AG08396 (cell line): ENCODE measurements at places on chromosomes 11 and 22.

GRCh38 chr22:19289475-19290161 is 1.9 kb downstream of the CLTCL1 start:
- peak; percentile 60 for DNase-seq

DNA sequence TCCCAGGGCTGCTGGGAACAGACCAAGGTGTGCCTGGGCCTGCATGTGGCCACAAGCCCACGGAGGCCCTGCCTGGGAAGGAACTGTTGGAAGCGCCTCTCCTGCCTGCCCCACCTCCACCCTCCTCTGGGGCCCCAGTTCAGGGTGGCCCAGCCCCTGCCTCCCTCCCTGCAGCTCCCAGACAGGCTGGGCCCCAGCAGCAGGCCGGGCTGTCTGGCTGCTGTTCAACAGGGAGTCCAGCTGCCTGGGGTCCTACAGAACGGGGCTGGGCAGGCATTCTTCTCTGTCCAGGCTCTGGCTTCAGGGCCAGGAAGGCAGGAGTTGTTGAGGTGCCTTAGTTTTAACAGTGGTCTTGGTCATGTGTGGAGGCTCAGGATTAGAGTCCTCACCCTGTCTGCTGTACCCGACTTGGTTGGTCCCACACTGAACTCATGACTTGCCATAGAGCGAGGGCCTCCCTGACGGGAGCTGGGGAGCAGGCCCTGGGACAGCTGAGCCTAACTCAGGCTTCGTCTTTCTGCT is 11.8 kb downstream of the PRDM11 start:
- no peak for DNase-seq

GRCh38 chr22:37295213-37295886 is 13.0 kb downstream of the CYTH4 start:
- DNase-seq, result no peak

DNA sequence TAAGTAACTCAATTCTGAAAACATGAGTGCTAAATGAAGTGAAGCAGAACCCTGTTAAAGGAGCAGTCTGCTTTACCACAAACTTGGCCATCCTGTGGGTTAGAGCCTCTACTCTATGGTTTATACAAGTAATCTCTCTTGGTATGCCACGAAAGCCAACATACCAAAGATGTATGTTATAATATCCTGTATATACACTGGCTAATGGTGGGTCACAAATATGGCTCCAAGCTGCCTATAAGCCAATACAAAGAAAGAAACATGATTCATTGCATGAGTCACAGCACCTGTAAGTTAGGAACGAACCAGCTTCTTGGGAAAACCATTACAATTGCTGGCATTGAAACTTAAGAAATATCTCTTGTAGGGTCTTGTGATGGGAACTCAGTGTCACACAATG is 16.1 kb downstream of the XRRA1 start:
- peak; percentile 4 for DNase-seq
